ENCODE measurements at places on chromosomes 3 and 15. TPM values are rescaled to one million over a fixed set of nuclear protein-coding genes. Genes with fewer than 3 reads are reported as not detected.
A peak's percentile ranks its signal among the peaks of the same experiment; 100 is the strongest.

Gene DUOXA1
- total RNA-seq = 1.4 TPM

Gene ATXN7
- 36.4 TPM for total RNA-seq

Gene ALDH1L1
- 60.0 TPM for total RNA-seq

Gene ELL3
- total RNA-seq = 2.5 TPM

Gene TRIM71
- 1.2 TPM for total RNA-seq

Gene SLC51A
- total RNA-seq = 0.98 TPM

Gene SLC28A1
- total RNA-seq = 12.8 TPM

Gene MELTF
- total RNA-seq = 8.7 TPM

Gene ANKDD1A
- total RNA-seq = 8.0 TPM

Gene TRIM69
- 29.6 TPM for total RNA-seq

Gene MCCC1
- 35.3 TPM for total RNA-seq

DNA sequence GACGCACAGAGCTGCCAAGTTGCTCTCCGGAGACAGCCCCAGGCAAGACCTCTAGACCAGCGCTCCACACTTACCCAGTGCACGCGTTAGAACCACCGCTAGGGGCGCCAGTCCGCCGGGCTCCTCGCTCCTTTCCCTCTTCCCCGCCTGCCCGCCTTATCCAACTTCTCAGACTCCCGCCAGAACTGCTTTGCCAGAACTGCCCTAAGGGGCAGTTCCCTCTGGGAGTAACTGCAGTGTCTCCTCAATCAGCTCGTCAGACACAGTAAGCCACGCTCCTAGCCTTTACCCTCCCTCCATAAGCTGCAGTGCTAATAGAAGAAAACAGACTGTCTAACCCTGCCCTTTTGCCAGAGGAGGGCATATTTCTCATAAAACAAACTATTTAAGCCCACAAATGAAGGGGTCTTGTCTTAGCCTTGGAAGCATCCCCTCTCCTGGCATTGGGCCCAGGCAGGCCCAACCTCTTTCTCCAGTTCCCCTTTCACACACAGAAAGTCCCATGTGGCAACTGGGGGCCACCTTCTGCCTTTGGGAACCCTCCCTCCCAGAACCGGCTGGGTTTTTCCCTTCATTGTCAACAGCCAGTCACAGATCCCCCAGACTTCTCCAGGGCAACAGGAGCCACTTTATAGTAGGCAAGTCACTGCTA lies 3.7 kb downstream of the BMF start:
- DNase-seq = peak; percentile 96

DNA sequence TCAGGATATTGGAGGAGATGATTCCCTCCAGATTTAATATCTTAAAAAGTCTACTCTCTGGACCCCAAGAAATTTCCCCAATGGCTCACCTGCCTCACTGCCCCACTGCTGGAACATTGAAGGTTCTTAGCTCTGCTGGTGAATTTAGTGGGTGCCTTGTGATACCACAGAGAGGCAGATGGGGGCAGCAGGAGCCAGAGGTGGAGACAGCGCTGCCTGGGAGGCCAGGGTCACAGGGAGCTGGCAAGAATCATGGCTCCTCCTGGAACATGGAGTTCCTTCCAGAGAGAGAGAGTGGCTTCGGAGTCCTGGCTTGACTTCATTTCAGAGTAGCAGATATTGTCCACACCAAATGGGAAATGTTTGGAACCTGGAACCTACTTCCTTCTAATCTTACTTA lies 263.5 kb upstream of the CFAP20DC start:
- DNase-seq = no peak

DNA sequence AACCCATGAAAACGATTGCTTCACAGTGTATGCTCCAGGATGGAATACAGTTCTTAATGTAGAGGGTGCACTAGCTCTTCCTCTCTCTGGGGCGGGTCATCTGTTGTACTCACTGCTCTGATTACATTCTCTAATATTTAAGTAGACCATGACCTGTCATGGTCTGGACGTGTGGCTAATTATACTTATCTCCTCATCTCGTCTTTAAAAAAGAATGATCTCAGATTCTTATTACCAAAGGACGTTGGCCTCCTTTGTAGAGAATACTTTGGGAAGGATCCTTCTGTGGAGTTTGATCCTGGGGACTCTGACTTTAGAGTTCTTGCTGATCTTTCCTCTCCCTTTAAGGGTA lies 48.4 kb upstream of the TRAK1 start:
- DNase-seq = no peak

- DNase-seq = no peak
These were observed 14.5 kb downstream of the ZNF609 start for GRCh38 chr15:64474846-64475245.

DNA sequence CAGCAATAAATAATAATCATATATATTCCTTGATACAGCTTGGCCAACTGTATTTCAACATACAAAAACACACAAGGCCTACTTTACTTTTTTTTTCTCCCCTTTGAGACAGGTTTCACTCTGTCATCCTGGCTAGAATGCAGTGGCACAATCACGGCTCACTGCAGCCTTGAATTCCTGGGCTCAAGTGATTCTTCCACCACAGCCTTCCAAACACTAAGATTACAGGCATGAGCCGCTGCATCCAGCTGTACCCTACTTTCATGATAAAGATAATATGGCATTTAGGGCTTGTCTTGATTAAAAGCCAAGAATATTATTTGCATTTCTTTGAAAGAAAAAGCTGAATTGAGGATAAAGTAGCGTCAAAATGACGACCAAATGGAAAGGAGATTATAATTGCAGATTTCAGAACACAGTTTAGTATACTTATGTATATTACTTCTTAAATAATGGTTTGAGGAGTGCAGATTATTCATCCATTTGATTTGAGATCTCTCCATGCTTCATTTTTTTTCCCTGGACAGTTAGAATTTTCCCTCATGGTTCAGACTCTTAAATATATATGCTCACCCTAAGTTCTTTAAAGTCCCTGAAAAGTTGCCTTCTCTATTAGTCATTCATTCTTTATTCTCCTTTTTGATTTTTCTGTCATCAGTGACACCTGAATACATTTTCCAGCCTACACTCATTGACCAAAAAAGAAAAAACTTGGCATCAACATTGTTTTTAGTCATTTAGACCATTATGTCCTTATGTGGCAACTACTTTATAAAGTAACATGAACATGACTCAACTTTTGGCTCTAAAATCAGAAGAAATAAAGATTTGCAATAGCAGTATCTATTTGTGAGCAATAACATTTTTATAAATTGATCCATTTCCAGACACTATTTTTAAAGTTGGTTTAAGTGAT lies 48.5 kb upstream of the MLF1 start:
- DNase-seq = no peak

- no peak for DNase-seq
These were observed 159.5 kb downstream of the TIGIT start for GRCh38 chr3:114453361-114453780.

DNA sequence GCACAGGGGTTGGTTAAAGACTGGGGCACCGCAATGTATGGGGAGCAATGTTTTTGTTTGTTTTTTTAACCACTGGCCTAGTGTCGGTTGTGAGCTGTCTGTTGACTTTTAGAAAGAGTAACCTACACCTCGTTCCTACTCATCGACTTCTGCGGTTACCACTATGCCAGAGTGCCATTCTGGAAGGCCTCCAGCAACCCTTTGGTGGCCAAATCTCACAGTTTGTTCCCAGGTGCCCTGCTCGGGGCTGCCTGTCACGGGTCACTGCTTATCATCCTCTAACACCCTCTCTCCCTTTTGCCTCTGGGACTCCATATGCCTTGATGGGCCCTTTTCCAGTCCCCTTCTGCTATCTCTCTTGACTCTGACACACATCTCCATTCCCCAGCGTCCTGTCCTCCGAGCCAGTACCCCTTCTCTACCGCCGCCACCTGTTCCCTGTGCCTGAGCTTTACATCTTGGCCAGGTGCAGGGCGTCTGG lies 290.4 kb upstream of the C2CD4B start:
- no peak for DNase-seq

GRCh38 chr3:32438596-32439344 lies 47.1 kb downstream of the CMTM7 start:
- DNase-seq = peak; percentile 48

DNA sequence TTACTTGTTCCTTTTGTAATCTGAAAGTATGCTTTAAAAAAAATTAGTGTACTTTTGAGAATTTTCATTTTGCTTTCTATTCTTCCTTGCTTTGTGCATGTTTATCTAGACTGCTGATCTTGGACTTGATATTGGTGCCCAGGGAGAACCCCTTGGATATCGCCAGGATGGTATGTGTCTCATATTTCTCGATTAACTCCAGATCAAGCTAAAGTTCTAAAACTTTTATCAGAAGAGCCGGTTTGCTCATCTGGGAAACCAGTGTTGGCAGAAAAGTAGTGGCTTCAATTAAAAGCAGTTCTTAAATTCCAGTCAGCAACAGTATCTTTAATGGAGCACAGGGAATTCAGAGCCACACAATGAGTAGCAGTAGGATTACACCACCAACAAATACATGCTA lies 38.6 kb downstream of the CTNNB1 start:
- no peak for DNase-seq

GRCh38 chr3:59254433-59254832 lies 204.6 kb upstream of the CFAP20DC start:
- DNase-seq = no peak

DNA sequence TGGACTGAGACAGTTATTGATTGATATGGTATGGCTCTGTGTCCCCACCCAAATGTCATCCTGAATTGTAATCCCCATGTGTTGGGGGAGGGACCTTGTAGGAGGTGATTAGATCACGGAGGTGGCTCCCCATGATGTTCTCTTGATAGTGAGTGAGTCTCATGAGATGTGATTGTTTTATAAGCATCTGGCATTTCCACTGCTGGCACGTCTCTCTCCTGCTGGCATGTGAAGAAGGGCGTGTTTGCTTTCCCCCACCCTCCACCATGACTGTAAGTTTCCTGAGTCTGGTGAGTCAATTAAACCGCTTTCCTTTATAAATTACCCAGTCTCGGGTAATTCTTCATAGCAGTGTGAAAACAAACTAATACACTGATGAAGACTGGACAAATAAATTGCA lies 105.6 kb upstream of the MELTF start:
- DNase-seq = no peak

DNA sequence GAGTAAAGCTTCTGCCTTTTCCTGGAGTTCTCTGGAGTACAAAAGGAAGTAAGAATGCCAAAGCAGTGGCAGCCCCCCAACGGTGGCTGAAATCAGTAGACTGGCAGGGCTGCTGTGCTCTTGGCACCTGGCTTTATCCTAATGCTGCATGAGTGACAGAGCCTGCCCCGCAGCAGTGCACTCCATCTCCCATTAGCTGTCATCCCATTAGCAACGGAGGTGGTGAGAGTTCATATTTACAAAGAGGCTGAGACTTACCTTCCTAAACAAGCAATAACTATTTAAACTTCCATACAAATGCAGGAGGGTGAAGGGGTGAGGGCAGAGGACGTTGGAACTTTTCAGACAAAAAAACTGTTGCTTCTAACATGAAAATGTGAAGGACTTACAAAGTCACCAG lies 51.9 kb downstream of the SERPINI1 start:
- DNase-seq = no peak

DNA sequence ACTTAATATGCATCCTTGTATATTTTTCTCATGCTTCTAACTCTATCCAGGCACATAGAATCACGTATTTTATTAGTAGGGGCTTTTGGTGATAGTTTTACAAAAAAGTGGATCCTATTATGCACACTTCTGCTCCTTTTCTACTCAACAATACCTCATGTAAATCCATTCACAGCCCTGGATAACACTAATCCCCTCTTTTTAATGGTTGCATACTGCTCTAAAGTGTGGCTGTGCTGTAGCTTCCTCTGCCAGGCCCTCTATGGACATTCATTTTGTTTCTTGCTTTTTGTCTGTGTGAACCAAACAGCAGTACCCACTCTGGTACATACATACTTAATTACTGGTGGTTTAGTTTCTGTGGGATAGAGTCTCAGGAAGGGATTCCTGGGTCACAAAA lies 51.3 kb upstream of the SCAANT1 start:
- no peak for DNase-seq

GRCh38 chr15:96066852-96067495 lies 263.5 kb upstream of the NR2F2 start:
- peak; percentile 33 for DNase-seq

DNA sequence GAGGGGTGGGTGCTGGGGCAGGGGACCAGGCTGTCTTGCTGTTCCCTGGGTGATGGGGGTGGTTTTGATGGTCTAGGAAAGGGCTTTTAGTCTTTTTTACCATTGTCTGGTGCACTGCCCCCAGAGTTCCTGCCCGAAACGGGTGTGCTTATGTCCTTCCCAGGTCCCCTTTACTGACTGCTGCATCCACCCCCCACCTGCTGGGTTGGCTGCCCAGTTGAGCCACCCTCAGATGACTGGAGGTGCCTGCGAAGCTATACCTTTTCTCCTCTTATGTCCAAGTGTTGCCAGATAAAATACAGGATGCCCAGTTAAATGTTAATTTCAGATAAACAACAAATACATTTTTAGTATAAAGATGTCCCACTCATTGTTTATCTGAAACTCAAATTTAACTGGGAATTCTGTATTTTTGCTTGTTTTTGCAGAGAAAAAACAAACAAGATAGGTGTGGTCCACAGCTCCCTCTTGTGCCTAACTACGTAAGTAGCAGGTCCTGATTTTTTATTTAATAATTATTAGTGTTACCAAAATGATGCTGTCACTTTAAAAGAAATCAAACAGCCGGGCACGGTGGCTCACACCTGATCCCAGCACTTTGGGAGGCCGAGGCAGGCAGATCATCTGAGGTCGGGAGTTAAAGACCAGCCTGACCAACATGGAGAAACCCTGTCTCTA lies 6.1 kb upstream of the RPP14 start:
- no peak for DNase-seq

GRCh38 chr3:4113811-4114522 lies 189.2 kb upstream of the SETMAR start:
- no peak for DNase-seq

GRCh38 chr3:157532529-157533297 lies 29.5 kb upstream of the VEPH1 start:
- DNase-seq = peak; percentile 96

DNA sequence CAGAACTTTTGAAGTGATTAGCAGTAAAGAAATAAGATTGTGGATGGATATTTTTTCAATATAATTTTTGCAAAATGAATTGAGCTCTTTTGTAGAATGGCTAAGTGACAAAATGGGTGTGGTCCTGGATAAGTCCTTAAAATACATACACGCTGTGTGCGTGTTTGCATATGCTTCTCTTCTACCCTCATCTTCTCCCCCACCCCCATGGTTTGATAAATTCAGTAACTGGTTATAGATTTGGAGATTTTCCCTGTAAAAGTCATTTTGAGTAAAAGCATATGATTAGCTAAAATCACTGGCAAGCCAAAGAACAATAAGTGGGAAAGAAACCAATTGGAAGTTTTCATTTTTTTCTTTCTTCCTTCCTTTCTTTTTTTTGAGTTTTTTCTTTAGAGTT lies 453.9 kb upstream of the MDFIC2 start:
- DNase-seq = no peak

Measured in kidney (tissue), 22 donors.